ENCODE measurements at places on chromosomes 4 and X.
A peak's percentile ranks its signal among the peaks of the same experiment; 100 is the strongest.

DNA sequence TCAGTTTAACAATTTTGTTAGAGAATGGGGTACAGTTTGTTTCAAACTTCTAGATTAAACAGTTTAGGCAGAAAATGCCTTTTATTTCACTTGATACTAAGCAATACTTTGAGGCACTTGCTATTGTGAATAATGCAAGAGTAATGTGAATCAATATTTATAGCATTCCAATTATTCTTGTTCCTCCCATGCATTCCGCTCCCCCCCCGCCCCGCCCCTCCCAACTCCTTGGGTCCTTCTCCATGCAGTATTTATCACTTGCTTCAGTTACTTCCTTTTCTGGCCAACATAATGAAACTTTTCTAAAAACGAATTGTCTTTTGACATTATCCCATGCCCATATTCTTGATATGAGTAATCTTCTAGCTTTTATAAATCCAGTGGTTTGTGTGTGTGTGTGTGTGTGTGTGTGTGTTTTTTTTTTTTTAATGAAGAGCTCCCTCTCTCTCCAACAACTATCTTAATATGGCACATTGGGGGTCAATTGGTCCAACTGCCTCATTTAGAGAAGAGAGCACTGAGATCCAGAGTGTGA, 1.6 kb downstream of the BANK1 start:
- DNase-seq, result no peak
- H3K4me1 ChIP-seq, result peaks cover 6% of the 10 kb centered on the region
- H3K27me3 ChIP-seq, result no peaks in the 10 kb centered on the region
- no peaks in the 10 kb centered on the region for H3K36me3 ChIP-seq

DNA sequence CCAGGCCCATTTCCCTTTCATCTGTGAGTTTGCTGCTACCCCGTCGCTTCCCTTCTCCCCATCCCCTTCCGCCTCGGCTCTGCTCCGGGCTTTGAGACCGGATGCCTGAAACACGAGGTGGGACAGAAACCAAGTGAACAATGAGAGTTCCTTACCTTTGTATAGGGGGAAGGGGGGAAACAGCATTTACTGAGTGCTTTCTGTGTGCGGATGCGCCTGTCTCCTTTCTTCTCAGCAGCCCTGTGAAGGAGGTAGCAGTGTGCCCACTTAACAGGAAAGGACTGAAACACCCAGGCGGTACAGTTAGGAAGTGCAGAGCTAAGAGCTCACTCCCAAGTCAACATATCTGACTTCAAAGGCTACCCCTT, 43.2 kb upstream of the TMSB15B start:
- H3K27ac ChIP-seq, result peak overlapping the region; percentile 74
- H3K4me3 ChIP-seq, result peak overlapping the region; percentile 74
- H3K27me3 ChIP-seq, result no peaks in the 10 kb centered on the region
- H3K36me3 ChIP-seq, result no peaks in the 10 kb centered on the region
- DNase-seq, result peak; percentile 23
- no peaks in the 10 kb centered on the region for H3K4me1 ChIP-seq

- H3K4me3 ChIP-seq, result no peak overlapping the region
- H3K36me3 ChIP-seq, result no peaks in the 10 kb centered on the region
- H3K27me3 ChIP-seq, result no peaks in the 10 kb centered on the region
- no peaks in the 10 kb centered on the region for H3K4me1 ChIP-seq
Observed at GRCh38 chr4:84167564-84167963, 331.5 kb downstream of the NKX6-1 start.

- no peak for DNase-seq
- H3K4me1 ChIP-seq, result no peaks in the 10 kb centered on the region
- H3K4me3 ChIP-seq, result no peak overlapping the region
- no peaks in the 10 kb centered on the region for H3K27me3 ChIP-seq
Observed at GRCh38 chrX:122026665-122027064, 979.3 kb downstream of the GLUD2 start.

GRCh38 chr4:88526221-88526815, 2.7 kb upstream of the PYURF start:
- no peaks in the 10 kb centered on the region for H3K36me3 ChIP-seq
- H3K27ac ChIP-seq, result no peak overlapping the region
- no peak overlapping the region for H3K4me3 ChIP-seq
- peak; percentile 50 for DNase-seq
- H3K27me3 ChIP-seq, result no peaks in the 10 kb centered on the region
- H3K4me1 ChIP-seq, result no peaks in the 10 kb centered on the region

GRCh38 chrX:30253257-30253656, 6.3 kb downstream of the MAGEB1 start:
- H3K36me3 ChIP-seq, result no peaks in the 10 kb centered on the region
- H3K27me3 ChIP-seq, result no peaks in the 10 kb centered on the region
- no peaks in the 10 kb centered on the region for H3K4me1 ChIP-seq
- no peak for DNase-seq

GRCh38 chr4:11669156-11669555, 240.5 kb upstream of the HS3ST1 start:
- H3K4me1 ChIP-seq, result no peaks in the 10 kb centered on the region
- H3K27me3 ChIP-seq, result no peaks in the 10 kb centered on the region
- no peaks in the 10 kb centered on the region for H3K36me3 ChIP-seq
- no peak for DNase-seq
- no peak overlapping the region for H3K4me3 ChIP-seq

GRCh38 chr4:185343726-185344581, 51.8 kb downstream of the LRP2BP start:
- no peak overlapping the region for H3K27ac ChIP-seq
- H3K36me3 ChIP-seq, result no peaks in the 10 kb centered on the region
- no peaks in the 10 kb centered on the region for H3K4me1 ChIP-seq
- H3K27me3 ChIP-seq, result no peaks in the 10 kb centered on the region

DNA sequence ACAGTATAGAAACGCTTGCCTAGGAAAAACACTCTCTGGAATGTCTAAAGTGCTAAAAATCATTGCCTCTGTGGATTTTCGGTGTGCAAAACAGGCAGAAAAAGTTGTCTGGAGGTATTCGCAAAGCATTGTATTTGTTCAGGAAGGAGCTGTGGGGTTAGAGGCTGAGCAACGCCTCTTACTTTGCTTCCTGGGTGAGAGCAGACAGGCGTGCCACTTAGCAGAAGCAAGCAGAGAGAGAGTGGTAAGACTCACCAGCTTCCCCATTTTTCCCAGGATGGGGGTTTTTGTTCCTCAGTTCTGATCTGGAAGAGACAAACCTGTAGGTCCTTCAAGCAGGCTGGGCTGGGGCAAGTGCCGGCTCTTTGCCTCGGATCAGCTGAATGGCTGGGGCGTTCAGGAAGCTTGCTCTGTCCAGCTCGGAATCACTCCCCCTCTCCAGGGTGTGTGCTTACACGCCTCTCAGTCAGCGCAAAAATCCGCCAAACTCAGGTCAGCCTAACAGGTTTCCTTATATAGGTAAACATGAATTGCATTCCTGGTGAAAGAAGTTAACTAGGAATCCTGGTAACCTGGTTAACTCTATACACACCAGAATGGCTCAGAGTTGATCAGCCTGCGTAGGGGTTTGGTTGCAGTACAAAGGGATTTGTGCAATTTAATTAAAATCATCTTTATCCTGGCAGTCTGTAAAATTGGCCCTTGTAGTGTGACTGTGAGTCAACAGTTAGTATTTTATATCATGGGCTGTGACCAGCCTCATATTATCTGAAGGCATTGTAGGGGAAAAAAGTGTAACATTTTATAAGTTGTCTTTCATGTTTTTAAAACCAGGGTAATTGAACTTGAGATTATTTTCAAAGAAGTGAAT, 213.1 kb upstream of the MID1 start:
- peak overlapping the region; percentile 50 for H3K27ac ChIP-seq
- no peaks in the 10 kb centered on the region for H3K4me1 ChIP-seq
- H3K27me3 ChIP-seq, result no peaks in the 10 kb centered on the region
- peak; percentile 57 for DNase-seq
- no peaks in the 10 kb centered on the region for H3K36me3 ChIP-seq

Measured in Peyer's patch (tissue), 4 donors.